ENCODE measurements at places on chromosomes 11 and 22.
A peak's percentile ranks its signal among the peaks of the same experiment; 100 is the strongest.

DNA sequence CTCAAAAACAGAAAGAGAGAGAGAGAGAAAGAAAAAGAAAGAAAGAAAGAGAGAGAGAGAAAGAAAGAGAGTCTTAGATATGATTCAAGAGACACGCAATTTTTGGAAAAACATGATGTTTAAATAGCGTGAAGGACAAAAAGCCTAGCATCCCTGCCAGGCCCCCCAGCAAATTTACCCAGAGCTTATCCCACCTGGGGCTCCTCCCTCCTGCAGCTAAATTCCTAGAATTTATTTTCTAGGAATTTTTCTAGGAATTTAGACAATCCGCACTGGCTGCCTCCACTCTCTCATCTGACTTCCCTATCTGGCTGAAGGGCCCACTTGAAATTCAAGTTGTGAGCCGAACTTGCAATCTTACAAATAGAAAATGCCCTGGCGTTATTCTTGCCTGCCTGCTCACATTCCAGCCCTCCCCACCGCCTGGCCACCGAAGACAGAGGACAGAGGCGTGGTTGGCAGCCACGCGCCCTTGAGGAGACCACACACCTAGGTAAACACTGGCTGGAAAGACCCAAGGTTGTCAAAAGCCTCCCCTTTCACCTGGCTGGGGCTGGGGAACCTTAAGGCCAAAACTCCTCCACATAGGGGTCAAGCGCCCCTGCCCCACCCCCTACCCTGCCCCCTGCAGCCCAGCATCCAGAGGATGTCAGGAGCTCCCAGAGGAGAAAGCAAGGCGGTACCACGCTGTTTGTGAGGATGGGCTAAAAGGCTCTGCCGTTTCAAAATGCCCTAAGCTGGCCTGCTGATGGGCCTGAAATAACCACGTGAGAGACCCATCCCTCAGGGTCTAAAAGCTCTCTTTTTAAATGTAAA is 42.2 kb downstream of the AHNAK start:
- no peak for DNase-seq

DNA sequence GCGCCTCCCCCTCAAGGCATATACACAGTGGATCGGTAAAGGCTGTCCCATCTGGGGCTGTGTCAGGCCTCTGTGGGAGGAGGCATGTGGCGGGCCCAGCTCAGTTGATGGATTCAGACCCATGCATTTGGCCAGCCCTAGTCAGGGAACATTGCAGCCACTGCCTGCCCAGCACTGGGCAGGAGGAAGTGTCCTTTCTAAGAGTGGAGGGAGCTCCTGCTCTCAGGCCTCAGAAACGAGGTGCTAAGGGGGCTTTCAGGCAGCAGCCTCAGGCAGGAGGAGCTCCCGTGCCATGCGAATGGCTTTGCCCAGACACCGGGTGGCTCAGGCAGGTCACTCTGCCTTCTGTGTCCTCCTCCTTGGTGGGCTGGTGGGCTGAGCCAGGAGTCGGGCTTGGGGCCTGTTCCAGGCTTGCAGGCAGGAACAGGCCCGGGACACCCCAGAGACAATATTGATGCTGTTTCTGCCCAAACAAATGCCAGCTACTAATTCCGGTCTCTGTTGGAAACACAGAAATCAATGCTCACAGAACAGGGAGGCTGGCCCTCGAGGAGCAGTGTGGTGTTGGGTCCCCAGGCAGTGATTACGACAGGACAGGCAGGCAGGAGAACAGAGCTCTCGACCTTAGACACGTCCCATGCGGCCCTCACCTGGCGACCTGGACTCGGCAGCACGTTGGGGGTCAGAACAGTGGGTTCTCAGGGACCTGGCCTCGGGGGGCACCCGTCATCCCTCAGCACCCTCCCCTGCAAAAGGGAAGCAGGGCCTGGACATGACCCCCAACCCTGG is 42.3 kb upstream of the CCDC188 start:
- DNase-seq: no peak

DNA sequence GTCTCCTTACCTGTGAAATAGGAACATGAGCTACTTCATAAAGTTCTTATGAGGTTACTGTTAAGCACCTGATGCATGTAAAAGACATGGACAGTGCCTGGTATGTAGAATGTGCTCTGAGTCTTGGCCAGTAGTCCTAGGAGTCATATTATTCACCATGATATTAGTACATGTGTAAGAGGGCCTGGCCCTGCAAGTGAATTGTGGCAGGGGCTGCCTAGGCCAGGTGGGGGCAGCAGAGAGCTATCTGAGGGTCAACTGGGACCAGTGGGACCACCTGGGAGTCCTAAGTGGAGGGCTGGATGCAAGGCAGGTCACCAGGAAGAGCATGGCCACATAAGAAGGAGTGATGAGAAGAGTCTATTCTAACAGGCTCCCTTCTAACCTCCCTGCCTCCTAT is 529.5 kb downstream of the SOX6 start:
- no peak for DNase-seq

DNA sequence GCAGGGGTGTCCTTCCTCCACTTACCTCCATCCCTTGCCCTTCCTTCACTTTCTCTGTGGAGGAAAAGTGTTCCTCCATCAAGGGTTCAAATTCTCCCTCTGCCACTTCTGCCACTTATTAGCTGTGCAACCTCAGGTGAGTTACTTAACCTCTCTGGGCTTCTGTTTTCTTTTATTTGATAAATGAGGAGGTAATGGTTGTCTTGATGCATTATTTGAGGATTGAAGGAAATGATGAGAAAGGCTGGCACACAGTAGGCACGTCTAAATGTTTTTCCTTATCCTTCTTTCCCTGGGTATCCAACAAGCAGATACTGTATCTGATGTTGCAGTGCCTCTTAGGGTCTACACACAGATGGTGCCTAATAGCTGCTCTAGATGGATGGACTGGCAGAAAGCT is 14.3 kb upstream of the ALX4 start:
- no peak for DNase-seq

GRCh38 chr11:58837707-58838388 is 6.7 kb downstream of the GLYATL2 start:
- no peak for DNase-seq

- no peak for DNase-seq
These were observed 99.2 kb upstream of the DBX1 start for GRCh38 chr11:20259506-20259905.

- DNase-seq: no peak
These were observed 195.9 kb downstream of the SWAP70 start for GRCh38 chr11:9859554-9860305.

DNA sequence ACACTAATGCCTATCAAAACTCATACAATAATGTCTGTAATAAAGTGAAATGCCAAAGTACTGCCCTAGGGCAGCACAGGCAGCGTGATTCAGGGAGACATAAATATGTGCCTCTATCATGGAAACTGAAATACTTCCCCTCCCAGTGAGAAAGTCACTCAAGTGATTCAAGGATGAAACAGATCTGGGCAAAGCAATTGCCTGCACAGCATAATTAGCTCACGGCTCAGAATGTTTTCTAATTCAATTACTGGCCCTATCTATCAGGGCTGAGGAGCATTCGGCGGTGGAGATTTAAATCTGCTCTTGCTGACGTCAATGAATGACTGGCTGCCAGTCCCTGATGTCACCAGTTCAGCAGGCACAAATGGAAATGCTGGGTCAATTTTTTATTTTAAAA is 27.7 kb upstream of the PPP2R1B start:
- peak; percentile 32 for DNase-seq

DNA sequence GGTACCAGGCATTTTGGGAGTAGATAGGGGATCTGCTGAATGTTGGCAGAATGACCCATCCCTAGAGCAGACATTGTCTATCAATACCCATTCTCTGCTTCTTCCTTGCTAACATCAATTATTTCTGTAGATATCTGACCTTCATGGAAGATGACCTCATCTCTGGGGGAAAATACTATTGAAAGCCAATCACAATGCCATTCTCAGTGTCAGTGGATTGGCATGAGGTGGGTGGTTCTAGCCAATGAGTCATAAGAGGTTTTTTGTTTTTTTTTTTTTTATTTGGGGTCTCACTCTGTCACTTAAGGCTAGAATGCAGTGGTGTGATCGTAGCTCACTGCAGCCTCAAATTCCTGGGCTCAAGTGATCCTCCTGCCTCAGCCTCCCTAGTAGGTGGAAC is 42.5 kb downstream of the SNX19 start:
- no peak for DNase-seq

GRCh38 chr22:48895831-48896765 is 931.6 kb downstream of the BRD1 start:
- no peak for DNase-seq

DNA sequence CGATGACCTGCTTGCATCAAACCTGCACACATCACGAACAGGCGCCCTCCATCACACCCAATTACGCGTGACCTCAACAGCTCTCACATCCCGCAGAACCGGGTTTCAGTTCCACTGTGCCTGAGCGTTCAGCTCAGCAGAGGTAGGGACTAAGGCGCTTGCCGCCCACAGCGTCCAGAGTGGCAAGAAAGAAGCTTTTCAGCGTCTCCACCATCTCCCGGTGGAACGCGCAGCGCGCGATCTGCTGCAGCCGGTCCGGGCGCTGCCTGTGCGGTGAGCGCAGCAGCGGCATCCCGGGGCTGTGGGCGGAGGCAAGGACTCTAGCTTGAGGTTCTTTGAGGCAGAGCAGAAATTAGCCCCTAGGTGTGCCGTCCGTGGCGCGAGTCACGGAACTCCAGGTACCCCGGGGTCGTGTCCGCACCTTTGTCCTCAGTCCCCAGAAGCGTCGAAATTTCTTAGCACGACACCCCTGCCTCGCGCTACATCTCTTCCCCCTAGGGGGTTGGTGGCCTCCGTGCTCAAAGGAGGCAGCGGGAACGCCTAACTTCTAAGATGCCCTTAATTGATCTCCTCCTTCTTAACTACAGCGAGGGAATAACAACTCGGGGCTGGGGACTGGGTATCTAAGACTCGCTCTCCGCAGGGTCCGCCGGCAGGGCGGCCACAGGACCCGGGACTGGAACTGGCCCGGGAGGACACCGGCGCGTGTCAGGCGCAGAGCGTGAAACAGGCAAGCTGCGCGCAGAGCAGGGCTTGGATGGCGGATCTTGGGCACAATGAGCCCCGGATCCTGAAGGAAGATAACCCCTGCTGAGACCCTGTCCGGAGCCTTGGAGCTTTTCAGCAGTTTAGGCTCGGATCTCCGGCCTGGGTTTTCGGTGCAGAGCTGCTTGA is 1.7 kb upstream of the CALCA start:
- no peak for DNase-seq

All from keratinocyte (primary cell).